ENCODE measurements at places on chromosomes 3 and 15.
A peak's percentile ranks its signal among the peaks of the same experiment; 100 is the strongest.

- DNase-seq = no peak
Measured at GRCh38 chr3:72178463-72179106, 393.6 kb upstream of the PROK2 start.

DNA sequence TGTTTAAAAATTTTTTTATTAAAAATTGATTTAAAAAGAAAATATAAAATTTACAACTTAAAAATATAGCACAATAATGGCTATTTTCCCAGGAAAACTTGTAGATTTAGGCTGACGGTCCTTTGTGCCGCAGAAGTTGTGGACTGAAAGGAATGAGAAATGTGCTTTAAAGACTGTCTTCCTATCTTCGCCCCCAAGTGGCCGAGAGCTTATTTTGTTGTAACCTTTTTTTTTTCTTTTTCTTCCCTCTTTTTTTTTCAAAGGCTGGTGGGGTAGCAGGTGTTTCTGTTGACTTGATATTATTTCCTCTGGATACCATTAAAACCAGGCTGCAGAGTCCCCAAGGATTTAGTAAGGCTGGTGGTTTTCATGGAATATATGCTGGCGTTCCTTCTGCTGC is 15.5 kb downstream of the SLC25A26 start:
- no peak for DNase-seq

DNA sequence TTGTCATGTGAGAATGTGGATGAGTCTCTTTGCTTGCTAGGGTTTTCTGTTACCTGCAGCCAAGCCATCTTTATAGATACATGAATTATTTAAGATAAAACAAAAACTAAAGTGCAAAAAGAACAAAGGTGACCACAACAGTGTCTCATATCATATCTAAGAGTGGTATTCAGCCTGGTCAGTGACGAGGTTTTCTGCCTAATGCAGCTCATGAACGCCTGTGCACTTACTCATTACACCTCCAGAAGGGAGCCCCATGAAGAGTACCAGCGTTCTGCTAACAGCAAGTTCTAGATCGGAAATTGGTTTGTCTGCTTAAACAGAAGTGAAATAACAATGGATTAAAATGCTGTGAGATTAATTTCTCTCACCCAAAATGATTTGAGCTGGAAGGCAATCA is 19.2 kb downstream of the PXYLP1 start:
- DNase-seq = no peak

DNA sequence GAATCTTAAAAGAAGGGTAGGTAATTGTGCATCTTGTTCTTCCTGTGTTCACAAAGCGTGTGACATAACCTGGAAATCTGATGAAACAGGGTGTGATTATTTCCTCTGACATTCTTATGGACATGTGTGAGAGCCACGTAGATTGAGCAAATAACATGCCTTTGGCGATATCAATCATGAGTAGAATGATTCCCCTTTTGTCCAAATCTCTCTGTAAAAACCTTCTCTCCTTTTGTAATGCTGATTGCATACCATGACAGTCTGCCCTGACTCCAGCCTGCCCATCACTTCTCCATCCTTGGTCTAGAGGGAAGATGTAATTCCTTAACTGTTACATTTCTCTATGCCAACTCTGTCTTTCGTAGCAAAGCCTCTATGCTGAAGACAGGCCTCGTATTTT is 115.0 kb downstream of the IL5RA start:
- DNase-seq = no peak

GRCh38 chr3:149038322-149038721 is 47.0 kb downstream of the GYG1 start:
- DNase-seq = no peak

DNA sequence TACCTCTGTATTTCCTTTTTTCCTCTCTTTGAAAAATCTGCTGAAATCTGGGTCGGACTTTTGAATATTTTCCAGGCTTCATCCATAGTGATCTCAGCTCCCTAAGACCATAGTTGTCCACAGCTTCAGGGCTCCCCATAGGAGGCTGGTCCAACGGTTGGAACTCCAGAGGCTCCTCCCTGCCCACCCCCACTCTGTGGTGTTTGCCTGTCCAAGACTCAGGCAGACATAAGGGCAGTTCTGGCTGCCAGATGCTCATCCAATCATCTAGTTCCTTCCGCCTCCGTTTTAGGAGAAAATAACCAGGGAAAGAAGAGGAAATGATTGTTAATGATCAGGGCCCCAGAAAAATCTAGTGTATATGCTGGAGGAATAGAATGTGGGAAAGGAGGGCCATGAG is 27.9 kb upstream of the PRTG start:
- no peak for DNase-seq

DNA sequence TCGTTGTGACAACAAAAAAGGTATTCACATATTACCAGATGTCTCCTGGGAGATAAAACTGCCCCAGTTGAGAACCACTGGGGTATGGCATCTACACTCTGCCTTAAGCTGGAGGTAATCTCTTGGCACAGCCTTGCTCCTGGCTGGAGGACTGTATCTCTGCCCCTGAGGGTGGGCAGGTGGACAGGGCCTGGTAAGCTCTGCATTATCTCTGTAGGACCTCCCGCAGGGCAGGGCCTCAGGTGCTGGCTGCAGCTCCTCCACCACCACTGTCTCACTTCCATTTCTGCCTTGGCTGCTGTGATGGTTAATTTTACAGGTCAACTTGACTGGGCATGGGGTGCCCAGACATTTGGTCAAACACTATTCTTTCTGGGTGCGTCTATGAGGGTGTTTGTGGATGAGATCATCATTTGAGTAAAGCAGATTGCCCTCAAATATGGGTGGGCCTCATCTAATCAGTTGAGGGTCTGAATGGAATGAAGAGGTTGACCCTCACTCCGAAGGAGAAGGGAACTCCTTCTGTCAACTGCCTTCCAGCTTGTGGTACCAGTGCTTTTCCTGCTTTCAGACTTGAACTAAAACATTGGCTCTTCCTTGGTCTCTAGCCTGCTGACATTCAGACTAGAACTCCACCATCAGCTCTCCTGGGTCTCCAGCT is 9.8 kb upstream of the RHCG start:
- no peak for DNase-seq

DNA sequence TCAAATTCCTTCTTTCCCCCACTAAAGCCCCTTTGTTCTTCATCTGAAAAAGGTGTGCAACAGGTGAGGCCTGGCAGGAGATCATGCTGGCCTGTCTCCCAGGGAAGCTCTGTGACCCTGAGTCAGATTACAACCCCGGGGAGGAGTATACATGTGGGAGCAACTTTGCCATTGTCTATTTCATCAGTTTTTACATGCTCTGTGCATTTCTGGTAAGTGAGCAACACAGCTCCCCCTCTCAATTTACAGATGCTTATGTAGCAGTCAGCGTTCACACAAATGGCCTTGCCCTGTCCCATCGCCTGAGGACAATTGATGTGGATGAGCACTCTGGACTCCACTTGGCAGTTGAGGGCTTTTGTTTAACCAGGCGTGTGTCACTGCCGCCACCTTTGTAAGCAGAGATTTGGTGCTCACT is 70.4 kb downstream of the CHDH start:
- DNase-seq = no peak

GRCh38 chr15:49495993-49496753 is 73.1 kb downstream of the FGF7 start:
- no peak for DNase-seq

GRCh38 chr3:124078953-124079911 is 87.3 kb upstream of the ROPN1 start:
- peak; percentile 13 for DNase-seq

- no peak for DNase-seq
Measured at GRCh38 chr3:18405141-18405540, 20.0 kb downstream of the SATB1 start.

DNA sequence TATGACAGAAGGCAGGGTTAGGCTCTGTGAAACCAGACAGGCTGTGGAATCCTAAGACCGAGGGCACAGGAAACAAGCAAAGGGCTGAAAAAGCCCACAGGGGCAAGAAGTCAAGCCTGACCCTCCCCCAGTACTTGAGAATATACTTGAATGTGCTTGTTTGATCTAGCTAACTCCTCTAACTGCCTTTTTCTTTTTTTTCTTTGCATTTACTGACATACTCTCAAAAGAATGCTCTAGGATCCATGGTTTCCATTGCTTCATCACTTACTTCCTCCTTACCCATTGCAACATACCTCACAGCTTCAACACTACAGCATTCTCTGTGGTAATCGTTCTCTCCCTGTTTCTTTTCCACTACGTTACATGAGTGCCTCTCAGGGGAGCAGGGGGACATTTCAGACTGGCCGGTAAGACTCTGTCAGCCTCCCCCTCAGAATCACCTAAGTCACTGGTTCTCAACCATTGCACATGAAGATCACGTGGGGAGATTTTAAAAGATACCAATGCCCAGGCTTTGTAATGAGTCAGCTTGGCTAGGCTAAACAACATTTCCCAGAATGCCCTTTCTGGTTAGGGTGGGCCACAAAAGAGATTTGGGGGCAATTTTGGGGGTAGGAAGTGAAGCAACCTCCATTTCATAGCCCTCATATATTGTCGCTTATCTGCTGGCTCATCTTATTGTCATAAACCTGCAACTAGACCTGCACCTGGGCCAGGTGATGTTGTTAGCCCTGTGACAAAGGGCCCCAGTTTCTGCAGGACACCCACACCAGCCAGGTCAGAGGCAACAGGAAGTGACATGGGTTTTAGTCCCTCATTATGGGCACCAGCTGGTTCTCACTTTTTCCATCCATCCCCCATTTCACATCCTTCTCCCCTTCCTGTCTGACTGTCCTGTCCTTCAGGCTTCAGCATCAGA is 24.6 kb upstream of the RSL24D1 start:
- peak; percentile 90 for DNase-seq

GRCh38 chr15:92200891-92201290 is 192.8 kb upstream of the ST8SIA2 start:
- DNase-seq = no peak

GRCh38 chr3:71430941-71431552 is 152.5 kb downstream of the FOXP1 start:
- no peak for DNase-seq

GRCh38 chr3:32303399-32303747 is 64.9 kb downstream of the CMTM8 start:
- DNase-seq = no peak

- no peak for DNase-seq
Measured at GRCh38 chr3:194976874-194977273, 291.2 kb downstream of the FAM43A start.

- peak; percentile 73 for DNase-seq
Measured at GRCh38 chr15:90382320-90382719, 5.7 kb upstream of the IQGAP1 start.

DNA sequence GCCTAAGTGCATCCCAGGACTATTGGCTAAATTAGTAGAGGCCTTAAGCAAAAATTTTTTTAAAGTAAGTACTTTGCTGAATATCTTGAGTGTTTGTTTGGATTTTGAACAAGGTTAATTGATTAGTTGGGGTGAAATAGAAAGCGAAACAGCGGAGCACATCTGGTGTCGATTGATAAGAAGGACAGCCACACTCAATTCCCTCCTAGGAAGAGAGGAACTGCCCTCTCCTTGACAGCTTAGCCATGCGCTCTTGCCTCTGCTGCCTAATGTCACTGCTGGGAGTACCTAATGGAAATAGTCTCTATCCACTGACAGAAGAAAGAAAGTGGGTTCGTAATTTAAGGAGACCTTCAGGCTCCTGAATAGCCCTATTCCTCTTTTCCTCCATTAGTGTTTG is 943.6 kb downstream of the DIPK2A start:
- DNase-seq = no peak

DNA sequence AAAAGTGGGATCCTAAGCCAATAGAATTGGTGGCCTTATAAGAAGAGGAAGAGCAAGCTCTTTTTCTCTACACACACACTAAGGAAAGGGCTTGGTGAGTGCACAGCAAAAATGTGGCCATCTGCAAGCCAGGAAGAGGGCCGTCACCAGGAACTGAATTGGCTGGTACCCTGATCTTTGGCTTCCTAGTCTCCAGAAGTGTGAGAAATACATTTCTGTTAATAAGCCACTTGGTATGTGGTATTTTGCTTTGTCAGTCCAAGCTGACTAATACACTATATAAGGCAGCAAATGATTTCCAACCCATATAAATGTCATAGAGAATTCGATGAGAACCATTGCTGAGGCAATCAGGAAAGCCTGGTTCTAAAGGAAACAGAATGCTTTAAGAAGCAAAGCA is 816.3 kb upstream of the SEMA6D start:
- DNase-seq = no peak

- no peak for DNase-seq
Measured at GRCh38 chr15:37289109-37289765, 188.9 kb upstream of the MEIS2 start.

GRCh38 chr15:77505556-77505955 is 84.9 kb downstream of the HMG20A start:
- no peak for DNase-seq

DNA sequence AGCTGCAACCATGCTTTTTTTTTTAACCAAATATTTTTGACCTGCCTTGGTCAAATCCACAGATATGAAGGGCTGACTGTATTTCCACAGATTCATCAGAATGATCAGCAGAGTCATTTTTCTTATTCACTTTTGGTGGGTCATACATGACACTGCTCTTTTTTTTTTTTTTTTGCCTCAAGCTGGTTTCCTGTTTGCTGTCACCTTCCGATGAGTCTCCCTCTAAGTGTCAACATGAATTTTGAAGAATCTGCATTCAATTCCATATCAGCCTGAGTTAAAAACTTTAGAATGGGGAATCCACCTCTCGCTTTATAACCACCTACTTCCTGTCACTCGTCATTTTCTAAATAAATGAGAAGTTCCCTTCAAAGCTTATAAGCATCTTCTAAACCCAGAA is 2.2 kb upstream of the SLC12A8 start:
- DNase-seq = peak; percentile 42

DNA sequence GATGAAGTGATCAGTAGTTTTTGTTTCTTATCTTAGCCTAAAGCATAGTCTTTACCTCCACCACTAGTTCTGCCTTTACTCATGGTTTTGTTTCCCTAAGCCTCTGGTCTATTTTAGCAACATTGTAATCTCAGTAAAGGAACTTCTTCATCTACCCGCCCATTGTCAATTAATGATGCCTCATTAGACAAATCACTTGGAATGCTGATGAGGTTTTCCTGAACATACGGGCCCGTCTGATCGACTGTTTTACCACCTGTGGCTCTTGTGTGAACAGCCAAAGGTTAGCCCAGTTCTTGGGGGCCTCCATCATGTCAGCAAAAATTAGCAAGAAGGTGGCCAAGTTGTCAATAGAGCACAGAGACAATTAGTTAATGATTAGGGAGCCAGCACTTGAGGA is 470.1 kb upstream of the ARRDC4 start:
- DNase-seq = no peak

DNA sequence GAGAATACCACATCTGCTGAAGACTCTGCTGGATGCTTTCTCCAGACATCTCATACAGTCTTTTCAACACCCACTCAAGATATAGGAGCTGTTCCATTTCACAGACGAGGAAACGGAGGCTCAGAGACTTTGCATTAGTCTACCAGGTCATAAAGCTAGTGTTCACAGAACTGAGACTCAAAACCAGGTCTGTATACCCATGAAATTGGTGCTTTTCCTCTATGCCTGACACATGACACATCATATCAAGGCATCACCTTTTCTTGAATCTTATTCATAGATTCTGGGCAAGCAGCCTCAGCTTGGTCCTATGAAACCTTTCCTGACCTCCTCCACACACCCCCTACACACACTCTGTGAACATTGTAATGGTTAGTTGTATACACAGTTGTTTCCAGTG is 101.2 kb downstream of the LPP start:
- no peak for DNase-seq

GRCh38 chr3:55765906-55766701 is 279.0 kb upstream of the WNT5A start:
- no peak for DNase-seq

Measured in inflammatory macrophage treated with lipopolysaccharide for 4 hours (primary cell).